ENCODE measurements at places on chromosomes 3 and 15. TPM values are rescaled to one million over a fixed set of nuclear protein-coding genes. Genes with fewer than 3 reads are reported as not detected.

Gene TNFAIP8L3
- polyA plus RNA-seq: 3.8 TPM

Gene GOLGA6D
- 0.18 TPM for polyA plus RNA-seq

Gene PARP15
- 1.0 TPM for polyA plus RNA-seq

Gene C3orf22
- 0.06 TPM for polyA plus RNA-seq

Data from right lung (tissue), 10 donors.